Gastroesophageal sphincter (tissue), 4 donors: ENCODE measurements at places on chromosomes 4 and X. TPM values are rescaled to one million over a fixed set of nuclear protein-coding genes. Genes with fewer than 3 reads are reported as not detected.

ADGRG4 gene
- 0.04 TPM for total RNA-seq

ENPP6 gene
- total RNA-seq: 1.1 TPM

GPR119 gene
- total RNA-seq: not detected

PAK3 gene
- total RNA-seq: 2.0 TPM

CASP6 gene
- 20.0 TPM for total RNA-seq

SMR3B gene
- not detected for total RNA-seq

RBMX gene
- 318 TPM for total RNA-seq

IL15 gene
- total RNA-seq: 2.0 TPM

CFI gene
- 12.5 TPM for total RNA-seq

DCAF4L1 gene
- not detected for total RNA-seq

EFHC2 gene
- total RNA-seq: 15.9 TPM

ERCC6L gene
- not detected for total RNA-seq

GPAT3 gene
- total RNA-seq: 6.6 TPM

GLOD5 gene
- total RNA-seq: not detected

CXorf65 gene
- not detected for total RNA-seq

SCD5 gene
- total RNA-seq: 21.8 TPM

FAM9A gene
- not detected for total RNA-seq

LANCL3 gene
- total RNA-seq: 2.6 TPM

SSX2B gene
- total RNA-seq: not detected

LRAT gene
- total RNA-seq: 0.40 TPM

GRCh38 chr4:139767585-139767984 lies 102.0 kb downstream of the MGST2 start:
- no peak for ATAC-seq

DNA sequence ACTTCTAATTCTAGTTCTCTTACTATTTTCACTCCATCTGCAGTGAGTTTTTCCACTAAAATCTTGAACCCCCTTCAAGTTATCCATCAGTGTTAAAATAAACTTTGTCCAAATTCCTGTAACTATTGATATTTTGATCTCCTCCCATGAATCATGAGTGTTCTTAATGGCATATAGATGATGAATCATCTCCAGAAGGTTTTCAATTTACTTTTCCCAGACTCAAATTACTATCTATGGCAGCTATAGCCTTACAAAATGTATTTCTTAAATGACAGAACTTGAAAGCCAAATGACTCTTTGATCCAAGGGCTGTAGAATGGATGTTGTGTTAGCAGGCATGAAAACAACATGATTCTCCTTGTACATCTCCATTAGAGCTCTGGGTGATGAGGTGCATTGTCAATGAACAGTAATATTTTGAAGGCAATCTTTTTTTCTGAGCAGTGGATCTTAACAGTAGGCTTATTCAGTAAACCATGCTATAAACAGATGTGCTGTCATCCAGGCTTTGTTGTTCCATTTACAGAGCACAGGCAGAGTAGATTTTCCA lies 16.1 kb upstream of the IQCM start:
- ATAC-seq: no peak

DNA sequence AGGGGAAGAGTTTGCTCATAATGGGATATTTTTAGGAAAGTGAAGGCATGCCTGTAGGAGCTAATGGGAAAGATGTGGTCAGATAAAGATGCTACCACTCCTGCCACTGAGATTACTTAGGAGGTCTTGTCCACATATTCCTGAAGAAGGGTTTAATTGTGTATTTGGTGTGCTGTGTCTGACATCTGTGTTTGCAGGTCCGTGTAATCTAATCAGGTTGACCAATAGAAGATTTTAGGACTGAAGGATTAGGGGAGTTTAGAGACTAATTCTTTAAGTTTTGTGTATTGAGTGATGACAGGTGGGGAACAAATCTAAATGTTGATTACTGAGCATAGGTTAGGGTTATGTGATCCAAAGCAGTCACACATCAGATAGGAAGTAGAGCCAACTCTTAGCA lies 57.2 kb downstream of the JADE1 start:
- ATAC-seq: no peak

- ATAC-seq: no peak
These were observed 26.5 kb downstream of the GUCY1A1 start for GRCh38 chr4:155693015-155693663.

DNA sequence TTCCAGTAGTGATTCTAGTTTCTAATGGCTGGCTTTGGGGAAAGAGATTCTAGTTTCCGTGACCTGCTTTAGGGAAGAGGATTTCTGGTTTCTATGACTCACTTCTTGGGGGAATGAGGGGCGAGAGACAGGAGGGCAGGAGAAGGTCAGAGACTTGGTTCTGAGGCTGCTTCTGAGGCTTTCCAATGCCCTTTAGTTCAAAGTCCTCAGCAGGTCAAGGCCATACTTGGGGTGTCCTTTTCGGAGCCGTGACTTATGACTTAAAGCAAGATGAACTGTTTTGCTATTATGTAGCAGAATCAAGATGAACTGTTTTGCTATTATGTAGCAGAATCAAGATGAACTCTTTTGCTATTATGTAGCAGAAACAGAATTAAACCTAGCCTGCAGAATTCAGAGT lies 52.2 kb upstream of the TLR3 start:
- no peak for ATAC-seq

DNA sequence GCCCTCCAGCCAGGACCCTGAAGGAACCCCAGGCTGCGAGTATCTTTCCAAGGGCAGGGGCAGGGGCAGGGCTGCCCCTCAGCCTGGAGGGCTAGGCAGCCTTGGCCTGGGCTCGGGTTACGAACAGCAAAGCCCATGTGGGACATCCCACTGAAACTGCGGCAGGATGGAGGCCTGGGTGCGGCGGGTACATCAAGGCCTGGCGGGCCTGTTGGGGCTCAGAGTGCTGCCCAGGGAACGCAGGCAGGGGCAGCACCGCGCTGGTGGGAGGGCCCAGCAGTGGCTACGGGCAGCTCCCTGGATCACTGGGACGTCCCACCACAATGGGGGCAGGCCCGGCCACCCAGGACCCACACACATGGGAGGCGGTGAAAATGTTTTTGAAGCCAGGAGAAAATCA lies 10.9 kb downstream of the NAT8L start:
- no peak for ATAC-seq

GRCh38 chrX:3599802-3600430 lies 113.5 kb downstream of the PRKX start:
- no peak for ATAC-seq

- no peak for ATAC-seq
These were observed 13.6 kb upstream of the MAGED4B start for GRCh38 chrX:52082578-52082977.

DNA sequence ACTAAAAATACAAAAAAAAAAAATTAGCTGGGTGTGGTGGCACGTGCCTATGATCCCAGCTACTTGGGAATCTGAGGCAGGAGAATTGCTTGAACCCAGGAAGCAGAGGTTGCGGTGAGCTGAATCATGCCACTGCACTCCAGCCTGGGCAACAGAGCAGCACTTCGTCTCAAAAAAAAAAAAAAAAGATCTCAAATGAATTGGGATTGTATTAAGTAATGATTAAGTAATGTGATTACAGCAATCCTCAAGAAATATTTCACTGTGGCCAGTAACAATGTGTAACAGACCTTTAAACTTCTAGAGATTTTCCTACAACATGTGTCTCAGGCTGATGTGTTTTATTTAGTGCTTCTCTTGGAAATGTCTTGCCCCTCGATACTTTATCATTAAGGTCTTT lies 46.8 kb downstream of the PKD2 start:
- ATAC-seq: peak; percentile 28

- ATAC-seq: no peak
These were observed 569.4 kb downstream of the GABRG1 start for GRCh38 chr4:45554423-45554822.

DNA sequence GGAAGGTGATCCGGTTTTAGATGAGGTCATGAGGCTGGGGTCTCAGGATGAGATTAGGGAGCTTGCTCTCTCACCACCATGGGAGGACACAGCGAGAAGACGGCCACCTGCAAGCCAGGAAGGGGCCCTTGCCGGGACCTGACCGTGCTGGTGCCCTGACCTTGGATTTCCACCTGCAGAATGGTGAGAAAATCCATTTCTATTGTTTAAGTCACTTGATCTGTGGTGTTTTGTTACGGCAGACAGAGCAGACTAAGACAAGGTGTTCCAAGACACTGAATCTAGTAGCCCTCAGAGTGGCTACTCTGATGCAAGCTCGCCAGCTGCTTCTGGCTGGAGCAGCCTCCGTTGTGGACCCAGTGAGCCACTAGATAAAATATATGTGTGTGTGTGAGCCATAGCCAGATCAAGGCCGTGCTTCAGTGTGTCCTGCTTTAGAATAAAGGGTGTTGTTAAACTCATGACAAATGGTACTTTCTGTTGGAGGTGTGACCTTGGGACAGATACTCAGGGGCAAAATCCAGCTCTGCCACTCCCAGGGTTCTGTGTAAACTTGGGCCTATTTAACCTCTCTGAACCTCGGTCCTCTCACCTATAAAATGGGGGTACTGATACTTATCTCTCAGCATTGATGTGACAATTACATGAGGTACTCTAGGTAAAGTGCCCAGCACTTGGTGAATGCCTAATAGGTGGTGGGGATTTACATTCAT lies 67.9 kb upstream of the STX18 start:
- ATAC-seq: no peak

GRCh38 chr4:118816538-118817177 lies 19.3 kb downstream of the SEC24D start:
- ATAC-seq: no peak

GRCh38 chr4:188778905-188779304 lies 639.7 kb downstream of the TRIML1 start:
- ATAC-seq: no peak

DNA sequence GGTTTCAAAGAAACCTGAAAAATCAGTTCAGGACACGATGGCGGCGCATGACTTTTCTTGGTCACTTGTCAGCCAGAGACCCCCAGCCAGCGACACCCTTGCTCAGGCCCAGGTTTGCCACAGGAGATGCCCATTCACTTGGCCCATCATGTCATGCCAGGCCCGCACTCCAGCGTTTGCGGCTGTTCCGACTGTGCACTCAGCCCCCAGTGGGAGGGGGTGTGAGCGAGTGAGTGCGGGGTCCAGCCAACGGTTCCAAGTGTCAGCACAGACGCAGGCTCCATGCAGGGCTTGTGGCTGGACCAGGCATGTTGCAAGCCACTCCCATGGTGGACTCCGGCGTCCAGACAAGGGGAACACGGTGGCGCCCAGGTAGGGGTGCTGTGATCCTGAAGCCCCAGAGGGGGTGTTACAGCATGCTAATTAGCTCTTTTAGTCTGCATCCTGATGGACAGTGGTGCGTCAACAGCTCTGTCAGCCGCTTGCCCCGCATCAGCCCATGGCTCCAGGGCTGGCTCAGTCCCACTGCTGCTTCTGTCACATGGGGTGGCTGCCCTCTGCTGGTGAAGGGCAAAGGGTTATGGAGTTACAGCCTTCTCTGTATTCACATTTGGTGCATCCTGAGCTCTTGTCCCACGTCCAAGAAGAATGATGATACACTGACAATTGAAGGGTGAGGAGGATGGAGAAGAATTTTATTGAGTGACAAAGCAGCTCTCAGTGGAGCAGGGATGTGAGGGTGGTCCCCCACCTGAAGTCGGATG lies 3.7 kb upstream of the MAEA start:
- no peak for ATAC-seq

- ATAC-seq: no peak
These were observed 1311.6 kb downstream of the RAPGEF2 start for GRCh38 chr4:160414496-160414895.

GRCh38 chrX:97132664-97133415 lies 249.1 kb downstream of the RPA4 start:
- ATAC-seq: no peak

DNA sequence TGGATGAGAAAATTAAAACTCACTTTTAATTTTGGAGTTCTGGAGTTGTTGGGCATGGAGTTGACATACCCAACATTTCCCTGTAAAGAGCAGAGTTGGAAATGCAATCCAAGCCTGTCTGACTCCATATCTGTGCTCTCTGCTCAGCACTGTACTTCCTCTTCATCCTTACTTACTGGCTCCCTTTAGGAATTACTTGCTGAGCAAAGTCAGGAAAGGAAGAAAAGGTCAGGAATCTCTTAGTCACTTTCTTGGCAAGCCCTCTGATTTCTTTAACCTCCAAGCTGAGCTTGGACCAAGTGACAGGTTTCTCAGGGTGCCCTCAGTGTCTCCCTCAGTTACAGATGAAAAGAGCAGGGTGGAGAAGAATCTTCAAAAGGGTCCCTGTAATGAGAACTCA lies 501.5 kb downstream of the ZIC3 start:
- ATAC-seq: no peak

- ATAC-seq: no peak
These were observed 128.5 kb downstream of the PRSS12 start for GRCh38 chr4:118224243-118224829.

DNA sequence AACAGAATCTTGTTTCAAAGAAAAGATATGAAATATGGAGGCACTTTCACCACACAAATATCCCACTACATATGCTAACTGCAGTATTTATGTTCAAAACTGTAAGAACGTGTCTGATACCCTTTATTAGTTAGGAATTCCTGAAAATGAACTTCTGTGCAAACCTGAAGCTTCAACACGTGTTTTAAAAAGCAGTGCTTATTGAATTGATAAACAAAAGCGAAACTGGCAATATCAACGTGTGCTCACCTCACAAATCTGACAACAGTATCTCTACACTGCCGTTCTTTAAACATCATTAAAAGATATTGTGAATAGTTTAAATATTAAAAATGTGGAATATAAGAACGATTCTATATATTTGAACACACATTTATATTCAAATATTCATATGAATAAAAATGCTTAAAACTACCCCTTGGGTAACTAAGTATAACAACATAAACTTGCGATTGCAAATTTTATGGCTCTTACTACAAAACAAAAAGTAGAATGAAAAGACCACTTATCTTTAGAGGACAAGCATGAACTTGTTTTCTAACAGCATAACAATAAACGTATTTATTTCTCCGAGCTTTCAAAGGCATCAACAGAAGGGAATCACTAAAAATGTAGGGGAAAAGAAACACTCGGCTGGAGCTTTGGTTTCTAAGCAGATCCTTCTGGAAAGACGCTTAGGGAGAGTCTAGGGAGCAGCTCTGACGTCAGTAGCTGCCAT lies at the start of gene LRP2BP:
TSS of gene LRP2BP (minus strand) at position 687 of the 718 bp plus-strand sequence. CDS start 17,738 bp downstream, outside the sequence.
- no peak for ATAC-seq

DNA sequence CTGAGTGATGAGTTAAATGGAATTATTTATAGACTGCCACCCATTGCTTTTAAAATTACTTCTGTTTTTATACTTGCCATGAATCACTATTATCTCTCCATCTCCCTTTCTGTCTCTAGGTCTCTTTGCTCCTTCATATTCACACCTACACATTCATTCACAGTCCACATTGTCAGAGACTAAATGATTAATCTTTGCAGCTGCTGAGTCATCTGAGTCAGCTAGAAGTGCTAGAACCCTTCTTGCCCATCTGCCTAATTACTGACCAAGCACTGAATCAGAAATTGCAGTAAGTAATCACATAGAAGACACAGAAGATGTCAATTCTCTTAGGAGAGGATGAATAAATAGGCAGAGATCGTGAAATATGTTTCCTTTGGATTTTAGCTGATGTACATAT lies 31.6 kb upstream of the RPS6KA6 start:
- ATAC-seq: no peak

GRCh38 chr4:136650541-136651277 lies 881.6 kb downstream of the PCDH18 start:
- no peak for ATAC-seq

- no peak for ATAC-seq
These were observed 416.3 kb downstream of the PCDH10 start for GRCh38 chr4:133565379-133565778.

- ATAC-seq: no peak
These were observed 70.8 kb upstream of the BCOR start for GRCh38 chrX:40168480-40169011.

GRCh38 chrX:149040873-149041535 lies 464.1 kb downstream of the IDS start:
- no peak for ATAC-seq
